ENCODE measurements at places on chromosomes 1 and 21.

GRCh38 chr1:172287208-172287607 lies 133.3 kb upstream of the C1orf105 start:
- DNase-seq, result no peak

DNA sequence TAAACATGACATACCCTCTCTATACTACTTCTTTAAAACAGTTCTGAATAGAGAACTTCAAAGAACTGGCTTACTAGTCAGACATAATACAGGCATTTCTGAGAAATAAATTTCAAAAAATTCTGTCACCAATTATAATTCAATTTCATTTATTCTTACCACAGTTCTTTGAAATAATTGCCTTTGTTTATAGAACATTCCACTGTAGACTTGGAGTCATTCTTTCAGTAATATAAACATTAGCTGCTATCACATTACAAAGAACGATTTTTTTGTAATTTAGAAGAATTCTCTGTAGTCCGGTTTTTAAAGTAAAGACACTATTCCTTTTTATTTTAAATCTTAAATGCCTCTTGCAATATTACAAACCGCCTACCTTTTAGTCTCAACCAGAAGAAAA lies 146.4 kb upstream of the COL11A1 start:
- no peak for DNase-seq

GRCh38 chr1:83064589-83065242 lies 934.2 kb downstream of the TTLL7 start:
- no peak for DNase-seq

DNA sequence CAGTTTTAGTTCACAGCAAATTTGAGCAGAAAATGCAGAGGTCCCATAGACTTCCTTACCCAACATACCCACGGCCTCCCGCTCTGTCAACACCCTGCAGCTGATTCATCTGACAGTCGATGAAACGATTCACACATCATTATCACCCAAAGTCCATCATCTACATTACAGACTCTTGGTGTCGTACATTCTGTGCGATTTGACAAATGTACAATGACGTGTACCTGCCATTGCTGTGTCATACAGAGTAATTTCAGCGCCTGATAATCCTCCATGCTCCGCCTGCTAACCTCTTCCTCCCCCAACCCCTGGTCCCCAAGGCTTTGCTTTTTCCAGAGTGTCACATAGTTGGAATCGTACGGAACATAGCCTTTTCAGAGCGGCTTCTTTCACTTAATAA lies 94.7 kb upstream of the SLC25A33 start:
- no peak for DNase-seq

- DNase-seq, result no peak
These were observed 401 bp downstream of the WNT9A start for GRCh38 chr1:227947386-227947675.

- no peak for DNase-seq
These were observed 82.1 kb upstream of the LRRC7 start for GRCh38 chr1:69485616-69486015.

GRCh38 chr1:17565461-17566252 lies 26.2 kb downstream of the ARHGEF10L start:
- DNase-seq, result no peak

- DNase-seq, result no peak
These were observed 10.9 kb upstream of the KIF26B start for GRCh38 chr1:245143849-245144248.

GRCh38 chr1:98661544-98662355 lies at the start of gene SNX7:
Gene SNX7, plus strand, starts transcription at chr1:98661721. Its CDS starts 11 bp downstream, at chr1:98661732.
- no peak for DNase-seq

- no peak for DNase-seq
These were observed 102.3 kb downstream of the DTL start for GRCh38 chr1:212137854-212138253.

DNA sequence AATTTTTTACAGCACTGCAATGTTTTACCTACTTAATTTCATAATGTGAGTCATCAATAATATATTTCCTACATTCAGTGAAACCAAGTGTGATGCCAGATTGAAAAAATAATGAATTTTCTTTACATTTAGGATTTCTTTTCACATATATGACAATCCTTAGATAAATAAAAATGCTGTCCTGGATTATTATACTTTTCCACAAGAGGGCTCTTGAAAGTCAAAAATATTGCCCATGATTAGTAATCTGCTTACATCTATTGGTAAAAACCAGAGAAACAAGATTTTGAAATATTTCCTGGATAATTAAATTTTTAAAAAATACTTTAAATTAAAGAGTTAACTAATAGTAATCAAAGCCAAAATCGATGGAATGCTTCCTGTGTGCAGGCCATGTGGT lies 86.8 kb upstream of the PLPPR4 start:
- no peak for DNase-seq

- DNase-seq, result no peak
These were observed 15.5 kb downstream of the NTPCR start for GRCh38 chr1:232965912-232966217.

GRCh38 chr1:2977886-2978611 lies 43.2 kb upstream of the ACTRT2 start:
- no peak for DNase-seq

DNA sequence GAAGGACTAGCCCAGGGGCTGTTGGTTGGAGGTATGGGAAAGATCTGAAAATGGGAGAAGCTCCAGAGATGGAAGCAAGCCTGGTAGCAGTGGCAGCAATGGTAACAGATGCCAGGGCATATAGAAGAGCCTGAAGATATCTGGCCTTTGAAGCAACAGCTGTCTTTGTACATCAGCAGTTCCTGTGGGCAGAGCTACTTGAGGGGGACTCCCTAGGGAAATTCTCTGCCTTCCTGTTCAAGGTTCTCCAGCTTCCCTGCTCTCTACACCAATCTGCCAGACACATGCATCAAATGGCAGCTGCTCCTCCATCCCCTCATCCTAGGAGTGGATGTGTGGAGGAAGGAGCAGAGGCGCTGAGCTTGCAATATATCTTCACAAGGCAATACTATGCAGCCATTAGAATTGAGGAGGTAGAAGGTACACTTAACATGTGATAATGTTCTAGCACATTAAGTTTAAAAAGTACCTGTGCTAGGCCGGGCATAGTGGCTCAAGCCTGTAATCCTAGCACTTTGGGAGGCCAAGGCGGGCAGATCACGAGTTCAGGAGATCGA lies 2.2 kb downstream of the TMEM35B start:
- DNase-seq, result no peak

Data from keratinocyte (primary cell).